ENCODE measurements at places on chromosomes 4 and X.
A peak's percentile ranks its signal among the peaks of the same experiment; 100 is the strongest.

GRCh38 chr4:188275686-188276085 is 136.4 kb downstream of the TRIML1 start:
- no peak for DNase-seq

- no peak for DNase-seq
Measured at GRCh38 chr4:7516773-7517144, 82.0 kb upstream of the PSAPL1 start.

DNA sequence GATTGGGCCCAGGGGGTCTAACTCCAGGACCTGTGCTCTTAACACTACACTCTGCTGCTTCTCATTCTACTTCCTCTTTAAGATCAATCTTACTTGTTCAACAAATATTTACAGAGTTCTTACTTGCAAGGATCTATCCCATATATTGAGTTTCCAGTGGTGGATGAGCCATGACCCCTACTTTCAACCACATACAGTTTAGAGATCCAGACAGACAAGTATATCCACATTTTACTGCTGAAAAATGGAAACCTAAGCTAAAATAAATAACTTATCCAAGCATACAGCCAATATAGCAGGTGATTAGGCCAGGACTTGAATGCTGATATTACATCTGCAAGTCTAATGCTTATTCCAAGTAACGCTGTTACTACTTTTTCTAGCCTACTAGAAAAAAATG is 18.7 kb downstream of the TMEM150C start:
- no peak for DNase-seq

DNA sequence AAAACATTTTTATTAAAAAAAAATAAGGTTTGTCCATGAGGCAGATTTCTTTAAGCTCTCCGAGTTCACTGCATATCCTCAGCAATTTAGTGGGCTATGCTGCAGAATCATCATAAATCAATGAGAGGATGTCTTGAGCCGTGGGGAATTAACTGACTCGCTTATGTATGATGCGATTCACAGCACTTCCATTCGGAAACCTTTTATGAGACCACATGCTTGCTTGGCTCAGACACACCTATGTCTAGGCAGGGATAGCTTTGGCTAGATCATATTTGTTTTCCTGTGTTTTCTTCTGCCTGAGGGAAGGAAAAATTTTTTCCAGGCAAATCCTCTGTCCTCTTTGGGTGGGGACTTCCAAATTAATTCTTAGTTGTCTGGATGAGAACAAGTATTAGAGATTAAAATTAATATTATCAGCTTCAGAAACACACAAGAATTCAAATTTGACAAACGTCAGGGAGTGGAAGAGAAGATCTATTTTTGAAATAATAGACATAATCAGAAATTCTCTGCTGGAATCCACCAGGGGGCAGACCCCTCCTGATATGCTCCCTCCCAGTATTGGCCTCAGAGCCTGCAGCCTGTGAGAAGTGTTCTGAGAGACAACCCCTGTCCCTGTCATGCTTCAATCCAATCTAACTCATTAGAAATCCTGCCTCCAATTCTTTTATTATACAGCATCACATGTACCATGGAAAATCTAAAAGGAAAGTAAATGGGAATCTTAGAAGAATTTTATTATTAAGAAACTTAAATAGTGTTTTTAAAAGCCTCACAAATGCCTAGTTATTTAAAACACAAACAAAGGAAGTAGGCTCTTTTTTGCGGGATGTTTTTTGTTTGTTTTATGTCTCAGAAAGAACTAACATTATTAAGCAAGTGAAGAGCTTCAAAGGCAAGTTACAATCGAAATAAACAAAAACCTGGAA is 345.1 kb upstream of the TACR3 start:
- DNase-seq = peak; percentile 0

GRCh38 chr4:69489856-69490255 is 5.8 kb downstream of the UGT2B4 start:
- no peak for DNase-seq

GRCh38 chrX:153868576-153869472 is 17.1 kb downstream of the L1CAM start:
- no peak for DNase-seq

DNA sequence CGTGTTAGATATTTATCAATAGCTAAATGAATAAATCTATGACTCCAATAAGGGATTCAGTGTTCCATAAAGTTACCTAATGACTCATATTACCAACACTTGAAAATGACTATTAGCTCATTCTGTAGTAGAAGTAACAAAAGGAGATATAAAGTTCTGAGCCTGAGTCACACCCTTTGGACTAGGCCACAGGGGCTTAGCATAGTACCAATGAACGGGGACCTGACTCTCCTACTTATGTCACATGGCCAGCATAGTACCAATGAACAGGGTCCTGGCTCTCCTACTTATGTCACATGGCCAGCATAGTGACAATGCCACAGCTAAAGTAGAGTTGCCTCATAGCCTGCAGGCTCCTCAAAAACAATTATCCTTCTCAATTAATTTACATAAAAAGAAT is 43.7 kb downstream of the MAGEB16 start:
- no peak for DNase-seq

DNA sequence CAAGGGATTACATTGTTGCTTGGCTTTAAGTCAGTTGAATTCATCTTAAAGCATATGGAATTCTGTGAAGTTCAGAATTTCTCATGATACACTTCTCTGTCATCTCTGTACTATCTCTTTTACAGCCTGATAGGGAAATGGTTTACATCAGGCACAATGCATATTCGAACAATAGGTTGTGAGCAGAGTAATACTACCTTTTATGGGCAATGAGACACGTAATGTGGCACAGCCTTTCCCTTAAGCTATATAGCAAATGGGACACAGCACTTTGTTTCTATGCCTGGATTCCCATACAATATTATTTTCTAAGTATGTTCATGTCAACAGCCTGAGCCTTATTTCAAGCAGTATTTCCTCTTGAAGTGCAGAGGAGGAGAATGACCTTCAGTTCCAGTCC is 58.4 kb downstream of the SYNPO2 start:
- no peak for DNase-seq

DNA sequence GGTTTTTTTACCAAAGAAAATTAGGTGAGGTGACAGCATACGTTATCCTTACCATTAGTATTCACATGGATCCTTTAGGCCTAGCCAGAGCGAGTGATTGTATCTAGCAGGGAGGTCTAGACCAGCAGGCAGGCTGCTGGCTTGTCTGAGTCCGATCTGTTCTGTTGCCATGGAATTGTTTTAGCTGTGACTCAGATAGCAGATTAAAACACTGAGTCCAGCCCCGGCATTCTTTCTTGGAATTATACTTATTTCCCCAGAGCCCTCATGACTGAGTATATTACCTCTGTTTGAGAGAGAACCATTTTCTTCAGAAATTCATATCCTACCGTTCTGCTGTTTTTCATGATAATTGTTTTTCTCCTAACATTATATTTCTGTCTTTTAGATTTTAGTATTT is 37.4 kb downstream of the OCRL start:
- DNase-seq = no peak

- DNase-seq = no peak
Measured at GRCh38 chrX:120726294-120726693, 96.4 kb upstream of the C1GALT1C1 start.

DNA sequence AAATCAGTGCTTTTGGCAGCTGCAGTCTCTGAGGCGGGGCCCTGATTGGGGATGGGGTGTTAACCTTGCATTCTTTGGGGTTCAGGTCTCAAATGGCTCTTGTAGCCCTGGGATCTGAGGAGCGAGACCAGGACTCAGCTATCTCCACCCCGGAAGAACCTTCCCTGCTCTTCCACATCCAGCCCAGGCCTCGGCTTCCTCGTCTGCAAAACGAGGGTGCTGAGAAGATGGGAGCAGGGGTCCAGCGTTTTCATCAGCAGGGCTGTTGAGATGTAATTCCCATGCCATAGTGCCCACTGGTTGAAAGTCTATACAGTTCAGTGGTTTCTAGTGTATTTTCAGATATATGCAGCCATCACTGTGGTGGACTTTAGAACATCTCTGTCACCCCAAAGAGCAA is 34.6 kb upstream of the WFS1 start:
- DNase-seq = no peak

GRCh38 chrX:12269484-12269883 is 131.2 kb downstream of the FRMPD4 start:
- DNase-seq = no peak

- DNase-seq = no peak
Measured at GRCh38 chr4:146814750-146815149, 130.9 kb downstream of the TTC29 start.

DNA sequence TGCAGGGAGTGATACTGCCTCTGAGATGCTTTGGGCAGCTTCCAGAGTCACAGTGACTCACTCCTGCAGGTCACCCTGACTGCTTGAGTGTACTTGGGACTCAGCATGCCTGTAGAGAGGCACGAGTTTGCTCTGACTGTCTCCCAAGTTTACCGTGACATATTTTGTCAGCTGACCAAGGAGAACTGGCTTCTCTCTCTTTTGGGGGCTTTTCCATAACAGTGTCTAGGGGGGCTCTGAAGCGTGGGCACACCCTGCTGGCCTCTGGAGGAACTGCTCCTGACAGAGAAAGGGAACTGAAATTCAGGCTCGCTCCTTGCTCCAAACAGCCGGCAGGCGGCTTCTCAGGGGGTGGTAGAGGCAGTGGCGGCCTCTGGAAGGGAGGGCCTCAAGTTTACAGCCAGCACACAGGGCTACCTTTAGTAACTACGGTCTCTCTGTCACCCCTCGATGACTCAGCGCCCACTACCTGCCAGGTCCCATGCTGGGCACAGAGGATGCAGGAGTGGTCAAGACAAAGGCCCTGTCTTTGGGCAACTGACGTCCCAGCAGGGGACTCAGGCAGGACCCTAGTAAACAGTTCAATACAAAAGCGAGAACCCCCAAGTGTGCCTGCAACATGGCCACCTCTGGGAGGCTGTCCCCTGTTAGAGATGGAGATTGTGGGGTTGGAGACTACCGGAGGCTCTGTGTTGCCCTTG is 17.8 kb downstream of the ZNF185 start:
- DNase-seq = peak; percentile 18

DNA sequence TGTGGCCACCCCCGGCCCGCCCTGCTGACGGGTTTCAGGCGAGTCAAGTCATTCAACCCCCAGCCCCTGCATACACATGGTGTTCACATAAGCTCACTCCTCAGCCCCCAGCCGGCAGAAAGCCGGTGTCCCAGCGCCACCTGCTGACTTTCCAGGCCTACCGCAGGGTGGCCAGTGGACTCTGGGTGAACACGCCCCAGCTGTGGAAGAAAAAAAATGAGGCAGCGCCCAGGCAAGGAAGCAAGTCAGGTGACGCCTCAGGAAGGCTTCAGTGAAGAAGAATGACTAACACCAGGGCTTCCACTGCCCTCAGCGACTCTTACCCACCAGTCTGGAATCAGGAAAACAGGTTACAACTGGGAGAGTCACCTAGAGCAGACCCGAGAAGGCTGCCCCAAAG is 15.8 kb downstream of the BCAP31 start:
- DNase-seq = peak; percentile 51

DNA sequence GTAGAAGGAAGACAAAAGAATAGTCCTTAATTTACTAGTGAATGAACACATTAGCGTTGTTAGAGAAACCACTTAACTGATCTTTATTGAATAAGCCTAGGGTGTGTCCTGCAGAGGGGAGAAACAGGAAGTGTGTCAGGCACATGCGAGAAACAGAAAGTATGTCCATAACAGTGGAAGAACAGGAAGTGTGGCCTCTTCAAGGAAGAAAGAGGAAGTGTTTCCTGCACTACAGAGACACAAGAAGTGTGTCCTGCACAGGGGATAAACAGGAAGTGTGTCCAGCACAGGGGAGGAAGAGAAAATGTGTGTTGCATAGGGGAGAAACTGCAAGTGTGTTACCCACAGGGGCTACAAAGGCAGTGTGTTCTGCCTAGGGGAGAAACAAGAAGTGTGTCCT is 539.6 kb upstream of the PRKX start:
- no peak for DNase-seq

DNA sequence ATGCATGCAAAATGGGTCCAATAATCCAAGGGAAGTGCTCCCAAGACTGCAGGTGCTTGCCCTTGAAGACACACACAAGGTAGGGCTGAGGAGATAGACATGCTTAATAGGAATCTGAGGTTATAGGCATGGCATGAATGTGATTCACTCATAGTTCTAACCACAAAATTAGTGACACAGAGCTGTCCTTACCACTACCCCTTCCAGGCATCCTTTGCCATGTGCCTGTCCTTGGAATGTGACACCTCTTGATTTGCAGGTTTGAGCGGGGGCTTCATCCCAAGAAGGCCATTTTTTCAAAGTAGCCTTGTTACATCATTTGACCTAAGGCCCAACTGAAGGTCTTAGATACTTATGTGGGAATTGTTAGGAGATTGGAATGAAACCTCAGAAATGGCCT is 112.5 kb downstream of the CCNG2 start:
- no peak for DNase-seq

DNA sequence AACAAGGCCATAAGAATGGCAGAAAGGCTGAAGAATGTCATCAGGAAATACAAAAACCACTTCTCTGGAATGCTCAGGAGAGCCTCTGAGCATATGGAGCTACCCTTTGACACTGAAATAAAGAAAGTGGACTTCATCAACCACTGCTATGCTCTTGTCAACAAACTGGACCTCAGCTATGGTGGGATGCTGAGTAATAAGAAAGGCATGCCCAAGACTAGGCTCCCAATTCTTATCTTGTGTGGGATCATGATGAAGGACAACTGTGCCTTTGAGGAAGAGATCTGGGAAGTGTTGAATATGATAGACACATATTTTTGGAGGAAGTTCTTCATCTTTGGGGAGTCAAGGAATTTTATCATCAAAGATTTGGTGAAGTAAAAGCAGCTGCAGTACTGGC is 86.9 kb upstream of the MAGEB16 start:
- no peak for DNase-seq

- DNase-seq = no peak
Measured at GRCh38 chr4:9899306-9900055, 118.0 kb downstream of the DRD5 start.

- no peak for DNase-seq
Measured at GRCh38 chrX:48617542-48618340, 20.4 kb downstream of the WDR13 start.

DNA sequence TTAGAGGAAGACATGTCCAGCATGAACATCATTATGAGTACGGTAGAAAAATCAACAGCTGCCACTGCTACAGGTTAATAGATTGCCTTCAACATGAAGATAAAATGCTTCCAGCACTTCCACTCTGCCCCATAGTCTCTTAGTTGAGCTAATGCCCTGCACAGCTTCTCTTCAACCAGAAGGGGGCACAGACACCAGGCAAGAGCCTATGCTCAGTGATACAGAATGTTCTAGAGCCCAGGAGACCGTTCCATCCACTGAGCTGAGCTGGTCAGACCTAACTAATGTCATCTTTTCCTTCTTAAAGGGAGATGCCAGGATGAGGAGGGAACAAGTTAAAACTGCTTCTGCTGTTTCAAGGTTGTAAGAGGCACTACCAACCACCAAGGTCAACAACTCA is 42.2 kb downstream of the SMIM10L2A start:
- DNase-seq = no peak

GRCh38 chrX:119887721-119888425 is 7.8 kb upstream of the AKAP14 start:
- peak; percentile 47 for DNase-seq

DNA sequence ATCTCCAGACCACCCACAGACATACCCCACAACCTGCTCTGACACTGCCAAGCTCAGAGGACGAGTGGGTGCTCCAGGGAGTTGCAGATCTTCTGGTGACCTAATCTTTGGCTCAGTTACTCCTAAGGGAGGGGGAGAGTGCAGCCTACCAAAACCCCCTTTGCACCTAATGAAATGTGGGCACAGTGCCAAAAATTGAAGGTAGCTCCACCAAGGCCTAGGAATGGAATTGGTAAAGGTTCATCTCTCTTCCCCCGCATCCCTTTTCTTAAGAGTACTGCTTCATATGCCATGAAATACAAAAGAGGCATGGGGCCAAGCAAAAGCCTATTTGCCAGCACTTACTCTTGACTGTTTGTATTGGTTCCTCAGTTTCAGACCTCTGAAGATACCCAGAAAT is 491.0 kb downstream of the NAF1 start:
- DNase-seq = no peak
